B cell (primary cell): ENCODE measurements at places on chromosomes 2 and 18. TPM values are rescaled to one million over a fixed set of nuclear protein-coding genes. Genes with fewer than 3 reads are reported as not detected.

Gene DUSP19
- 1.7 and 2.0 TPM in 2 replicates for total RNA-seq

GRCh38 chr2:121993682-121994081 lies 238.2 kb downstream of the TSN start:
- no peak for DNase-seq

DNA sequence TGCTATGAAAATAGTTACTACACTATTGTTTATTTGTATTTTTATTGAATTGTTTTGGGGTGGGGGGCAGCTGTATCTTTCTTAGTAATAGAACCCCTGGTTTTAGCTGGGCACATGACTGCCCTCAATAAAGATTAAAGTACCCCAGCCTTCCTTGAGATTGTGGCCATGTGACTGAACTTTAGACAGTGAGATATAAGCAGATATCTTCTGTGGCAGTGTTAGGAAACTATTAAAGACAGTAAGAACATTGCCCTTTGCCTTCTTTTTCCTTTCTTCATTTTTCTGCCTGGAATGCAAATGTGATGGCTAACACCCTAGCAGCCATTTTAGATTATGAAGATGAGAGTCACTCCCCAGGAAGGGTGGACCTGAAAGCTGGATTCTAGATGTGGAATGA lies 47.9 kb upstream of the AKAIN1 start:
- no peak for DNase-seq

- DNase-seq, result no peak
Measured at GRCh38 chr2:235868645-235869044, 299.5 kb downstream of the GBX2 start.
